ENCODE measurements at places on chromosomes 5 and 9. TPM values are rescaled to one million over a fixed set of nuclear protein-coding genes. Genes with fewer than 3 reads are reported as not detected.

NEUROG1 gene
- total RNA-seq: not detected

GRCh38 chr5:169706758-169707450 is 69.8 kb downstream of the DOCK2 start:
- no peak for DNase-seq

- no peak for DNase-seq
These were observed 55.5 kb downstream of the PRRC1 start for GRCh38 chr5:127572930-127573329.

GRCh38 chr5:114898602-114899001 is 271.1 kb downstream of the TRIM36 start:
- DNase-seq: no peak

DNA sequence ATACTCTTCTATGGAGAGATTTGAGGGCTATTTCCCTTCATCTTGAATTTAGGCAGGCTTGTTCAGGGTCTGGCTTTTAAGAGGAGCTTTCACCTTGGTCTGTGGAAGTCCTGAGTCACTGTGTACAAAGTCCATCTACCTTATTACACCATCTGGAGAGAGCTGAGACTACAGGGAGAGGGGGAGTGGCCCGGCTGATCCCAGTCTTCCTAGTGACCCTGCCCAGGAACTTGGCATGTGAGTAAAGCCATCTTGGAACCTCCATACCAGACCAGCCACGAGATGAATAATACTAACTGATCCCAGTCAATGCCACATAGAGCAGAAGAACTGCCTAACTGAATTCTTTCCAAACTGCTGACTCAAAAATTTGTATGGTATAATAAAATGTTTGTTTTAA is 8.4 kb upstream of the IL6ST start:
- no peak for DNase-seq
